CD8-positive, alpha-beta memory T cell (primary cell): ENCODE measurements at places on chromosomes 1 and 21. TPM values are rescaled to one million over a fixed set of nuclear protein-coding genes. Genes with fewer than 3 reads are reported as not detected.

The OR2T33 gene
- not detected for polyA plus RNA-seq

The F5 gene
- 0.06 TPM for polyA plus RNA-seq

The KRTCAP2 gene
- 576 TPM for polyA plus RNA-seq

The COL6A2 gene
- 17.4 TPM for polyA plus RNA-seq

The CBR1 gene
- 39.2 TPM for polyA plus RNA-seq
